ENCODE measurements at places on chromosomes 6 and 20. TPM values are rescaled to one million over a fixed set of nuclear protein-coding genes. Genes with fewer than 3 reads are reported as not detected.

Gene C6orf15
- not detected for total RNA-seq

Gene IMPG1
- total RNA-seq: not detected

Gene HAO1
- total RNA-seq: not detected

Gene MUC22
- total RNA-seq: not detected

Gene HUS1B
- total RNA-seq: 1.2 TPM

Gene METTL24
- not detected for total RNA-seq

Gene CD24
- total RNA-seq: not detected

Gene GPLD1
- total RNA-seq: 0.42 TPM

- DNase-seq: no peak
- H3K4me3 ChIP-seq: no peak overlapping the region
- H3K27ac ChIP-seq: no peak overlapping the region
- peaks cover 9% of the 10 kb centered on the region for H3K27me3 ChIP-seq
- H3K4me1 ChIP-seq: peaks cover 8% of the 10 kb centered on the region
These were observed 526.0 kb downstream of the EPM2A start for GRCh38 chr6:145209272-145209671.

DNA sequence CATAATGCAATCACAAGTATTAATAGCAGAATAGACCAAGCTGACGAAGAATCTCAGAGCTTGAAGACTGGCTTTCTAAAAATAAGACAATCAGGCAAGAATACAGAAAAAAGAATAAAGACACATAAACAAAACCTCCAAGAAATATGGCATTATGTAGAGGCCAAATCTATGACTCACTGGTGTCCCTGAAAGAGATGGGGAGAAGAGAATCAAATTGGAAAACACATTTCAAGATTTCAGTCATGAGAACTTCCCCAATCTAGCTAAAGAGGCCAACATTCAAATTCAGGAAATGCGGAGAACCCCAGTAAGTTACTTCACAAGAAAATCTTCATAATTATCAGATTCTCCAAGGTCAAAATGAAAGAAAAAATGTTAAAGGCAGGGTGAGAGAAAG, 69.0 kb upstream of the PDE7B start:
- no peaks in the 10 kb centered on the region for H3K36me3 ChIP-seq
- H3K27ac ChIP-seq: no peak overlapping the region
- H3K27me3 ChIP-seq: no peaks in the 10 kb centered on the region
- H3K4me3 ChIP-seq: no peak overlapping the region
- DNase-seq: no peak

GRCh38 chr6:15769511-15770018, 106.7 kb upstream of the DTNBP1 start:
- peaks cover 1% of the 10 kb centered on the region for H3K36me3 ChIP-seq
- peaks cover 2% of the 10 kb centered on the region for H3K27me3 ChIP-seq
- no peak overlapping the region for H3K4me3 ChIP-seq
- DNase-seq: no peak
- no peak overlapping the region for H3K27ac ChIP-seq

DNA sequence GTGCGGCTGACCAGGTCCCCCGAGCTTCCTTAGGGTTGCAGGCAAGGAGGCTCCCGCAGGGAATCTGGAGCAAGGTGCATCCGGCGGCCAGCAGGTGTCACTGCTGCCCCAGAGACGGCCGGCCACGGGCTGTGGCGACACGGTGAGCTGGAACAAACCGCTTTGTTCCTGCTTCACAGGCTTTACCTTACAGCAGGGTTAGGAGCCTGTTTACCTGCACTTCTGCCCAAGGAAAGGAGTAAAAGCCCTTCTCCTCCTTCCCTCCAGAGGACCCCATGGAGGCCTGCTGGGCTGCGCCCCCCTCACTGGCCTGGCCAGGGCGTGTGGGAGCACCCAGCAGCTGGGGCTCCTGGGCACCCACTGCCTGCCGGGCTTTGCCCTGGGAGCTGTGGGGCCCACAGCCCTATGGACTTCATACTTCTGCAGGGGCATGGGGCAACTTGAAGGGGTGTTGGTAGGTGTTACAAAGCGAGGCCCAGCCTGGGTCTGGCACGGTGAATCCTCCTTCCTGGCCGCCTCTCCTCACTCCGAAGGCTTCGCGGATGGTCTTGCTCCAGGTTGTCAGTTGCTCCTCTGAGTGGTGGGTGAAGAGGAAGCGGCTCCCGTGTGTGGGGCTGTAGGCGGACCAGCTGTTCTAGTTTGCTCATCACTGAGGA, 88.4 kb downstream of the CDC5L start:
- peaks cover 7% of the 10 kb centered on the region for H3K4me1 ChIP-seq
- no peaks in the 10 kb centered on the region for H3K36me3 ChIP-seq
- H3K27me3 ChIP-seq: peaks cover 17% of the 10 kb centered on the region
- no peak overlapping the region for H3K27ac ChIP-seq
- peak; percentile 77 for DNase-seq

DNA sequence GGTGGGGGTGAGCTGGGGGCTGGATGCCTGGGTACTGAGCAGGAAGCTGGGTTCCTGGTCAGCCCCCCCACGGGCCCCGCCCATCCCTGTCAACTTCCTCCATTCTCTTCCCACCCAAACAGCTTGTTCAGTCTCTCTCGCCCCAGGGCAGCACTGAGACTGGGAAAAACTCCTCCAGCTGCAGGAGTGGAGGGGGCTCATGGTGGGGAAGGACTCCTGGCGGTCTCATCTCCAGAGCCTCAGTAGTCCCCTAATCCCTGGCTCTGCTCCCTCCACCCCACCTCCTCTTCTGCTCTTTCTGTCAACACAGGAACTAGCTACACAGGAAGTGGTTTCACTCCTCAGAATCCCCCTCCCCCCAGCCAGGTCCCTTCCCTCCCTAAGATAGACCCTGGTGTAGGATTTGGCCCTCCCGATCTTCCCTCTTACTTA, at the start of gene GPSM3:
GPSM3 (minus strand) TSS at position 36 of the 432 bp plus-strand sequence. CDS start 130 bp downstream, outside the sequence.
- peak within 1 kb of the TSS; percentile 95 for H3K27ac ChIP-seq
- peaks cover 26% of the 10 kb centered on the region for H3K36me3 ChIP-seq
- no peaks in the 10 kb centered on the region for H3K27me3 ChIP-seq
- H3K4me3 ChIP-seq: peak within 1 kb of the TSS; percentile 98
- DNase-seq: peak; percentile 78

- no peaks in the 10 kb centered on the region for H3K27me3 ChIP-seq
- no peak overlapping the region for H3K27ac ChIP-seq
- no peak for DNase-seq
- peaks cover 12% of the 10 kb centered on the region for H3K36me3 ChIP-seq
- no peak overlapping the region for H3K4me3 ChIP-seq
These were observed 62.0 kb downstream of the ARID1B start for GRCh38 chr6:156839129-156839528.

DNA sequence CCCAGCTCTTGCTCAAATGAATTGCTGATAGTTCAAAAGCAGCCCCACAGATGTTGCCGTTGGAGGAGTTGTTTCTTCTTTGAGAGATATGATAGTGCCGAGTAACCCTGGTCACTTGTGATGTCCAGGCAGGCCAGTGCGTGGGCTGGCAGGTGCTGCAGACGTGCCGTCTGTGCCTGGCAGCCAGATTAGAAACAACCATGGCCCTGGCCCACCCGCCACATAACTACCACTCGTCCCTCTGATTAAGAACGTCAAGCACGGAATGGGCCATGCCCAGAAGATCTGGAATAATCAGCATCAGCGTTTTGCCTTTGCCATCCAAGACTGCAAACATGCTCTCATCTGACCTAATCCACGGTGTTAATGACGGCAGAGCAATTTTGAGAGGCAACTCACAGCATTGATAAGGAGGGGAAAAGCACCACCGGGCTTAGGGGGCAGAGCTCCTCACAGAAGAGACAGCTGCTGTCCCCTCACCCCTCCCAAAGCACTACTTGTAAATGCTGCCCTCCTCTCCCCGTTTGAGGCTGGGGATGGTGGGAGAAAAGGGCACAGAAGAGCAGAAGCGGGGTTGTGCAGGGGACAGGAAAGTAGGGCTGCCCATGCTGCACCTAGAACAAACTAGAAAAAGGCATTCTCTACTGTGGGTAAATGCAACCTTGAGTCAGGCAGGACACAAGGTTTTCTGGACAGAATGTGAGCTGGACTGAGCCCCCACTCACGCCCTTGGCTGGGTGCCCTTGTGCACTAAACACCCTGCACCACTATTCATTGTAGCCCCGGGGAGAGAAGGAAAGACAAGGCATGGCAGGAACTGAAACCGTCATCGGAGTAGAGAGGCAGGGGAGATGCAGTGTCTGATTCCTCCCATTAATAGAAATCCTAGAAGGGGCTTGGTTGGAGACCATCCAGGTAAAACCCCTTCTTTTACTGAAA, 5.3 kb upstream of the CPNE5 start:
- no peak overlapping the region for H3K27ac ChIP-seq
- DNase-seq: no peak
- no peak overlapping the region for H3K4me3 ChIP-seq
- peaks cover 9% of the 10 kb centered on the region for H3K4me1 ChIP-seq
- H3K27me3 ChIP-seq: peaks cover 14% of the 10 kb centered on the region
- H3K36me3 ChIP-seq: no peaks in the 10 kb centered on the region

GRCh38 chr6:100566563-100566962, 101.8 kb upstream of the SIM1 start:
- no peak overlapping the region for H3K27ac ChIP-seq
- H3K27me3 ChIP-seq: no peaks in the 10 kb centered on the region
- no peak overlapping the region for H3K4me3 ChIP-seq
- no peak for DNase-seq

DNA sequence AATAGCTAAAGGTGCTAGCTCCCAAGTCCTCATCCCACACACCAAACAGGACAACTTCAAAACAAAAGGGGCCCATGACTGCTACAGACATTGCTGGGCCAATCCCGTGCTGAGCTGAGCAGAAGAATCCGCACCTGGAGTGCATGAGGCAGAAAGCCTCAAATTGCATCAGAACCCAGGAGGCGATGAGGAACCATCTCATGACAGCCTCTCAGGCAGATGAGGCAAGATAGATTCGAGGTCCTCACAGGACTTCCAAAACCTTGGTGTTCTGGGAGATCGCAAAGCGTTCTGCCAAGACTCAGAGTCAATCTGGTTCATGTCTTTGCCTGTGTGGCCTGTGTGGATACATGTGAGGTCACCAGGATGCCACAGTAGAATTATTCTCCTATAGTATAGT, 32.8 kb upstream of the SSTR4 start:
- no peak overlapping the region for H3K4me3 ChIP-seq
- no peaks in the 10 kb centered on the region for H3K4me1 ChIP-seq
- no peak for DNase-seq
- H3K36me3 ChIP-seq: no peaks in the 10 kb centered on the region
